Stimulated activated CD4-positive, alpha-beta T cell treated with anti-CD3 and anti-CD28 coated beads, Interleukin-12 subunit alpha, Interleukin-12 subunit beta, amount 100 ng/mL, for 48 hours (primary cell): ENCODE measurements at places on chromosomes 6 and 20.

DNA sequence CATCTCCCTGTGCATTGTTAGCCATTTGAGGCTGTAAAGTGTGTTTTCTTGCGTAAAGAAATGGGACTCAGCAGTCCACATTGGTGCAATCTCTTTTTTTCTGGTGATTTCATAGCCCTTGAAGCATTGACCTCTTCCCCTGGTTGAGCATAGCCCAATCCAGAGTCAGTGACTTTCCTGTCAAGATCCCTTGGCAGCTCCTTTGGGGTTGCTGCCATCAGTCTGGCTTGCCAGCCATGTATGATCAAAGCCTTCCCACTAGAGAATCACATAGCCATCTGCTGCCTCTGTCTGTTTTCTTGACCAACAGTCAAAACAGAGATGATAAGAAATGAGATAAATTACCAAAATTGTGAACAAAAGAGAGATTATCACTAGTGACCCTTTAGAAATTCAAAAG lies 19.6 kb downstream of the HLA-A start:
- no peak for DNase-seq

- no peak for DNase-seq
These were observed 18.1 kb downstream of the BPI start for GRCh38 chr20:38321959-38322598.

GRCh38 chr6:155450240-155450581 lies 5.4 kb downstream of the NOX3 start:
- no peak for DNase-seq

GRCh38 chr6:57173056-57173885 lies 1.1 kb downstream of the BAG2 start:
- no peak for DNase-seq

DNA sequence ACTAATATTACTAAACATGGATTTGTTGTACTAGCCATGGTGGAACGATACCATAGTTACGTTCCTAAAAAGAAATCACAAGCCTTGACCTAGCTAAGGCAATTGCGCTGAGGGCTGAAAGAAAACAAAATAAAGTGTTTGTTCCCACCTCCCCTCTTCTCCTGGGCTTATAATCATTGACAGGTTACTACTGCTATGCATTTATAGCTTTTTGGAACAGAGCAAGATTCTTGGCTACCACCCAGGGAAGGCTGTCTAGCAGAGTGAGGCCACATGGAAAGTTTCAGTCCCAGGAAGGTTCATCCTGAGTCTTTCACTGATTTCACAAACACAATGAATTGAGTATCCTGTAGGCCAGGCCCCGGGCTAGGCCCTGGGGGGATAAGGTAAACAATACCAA lies 84.6 kb downstream of the TMEM170B start:
- no peak for DNase-seq

GRCh38 chr6:3389390-3390167 lies 67.3 kb downstream of the SLC22A23 start:
- no peak for DNase-seq

DNA sequence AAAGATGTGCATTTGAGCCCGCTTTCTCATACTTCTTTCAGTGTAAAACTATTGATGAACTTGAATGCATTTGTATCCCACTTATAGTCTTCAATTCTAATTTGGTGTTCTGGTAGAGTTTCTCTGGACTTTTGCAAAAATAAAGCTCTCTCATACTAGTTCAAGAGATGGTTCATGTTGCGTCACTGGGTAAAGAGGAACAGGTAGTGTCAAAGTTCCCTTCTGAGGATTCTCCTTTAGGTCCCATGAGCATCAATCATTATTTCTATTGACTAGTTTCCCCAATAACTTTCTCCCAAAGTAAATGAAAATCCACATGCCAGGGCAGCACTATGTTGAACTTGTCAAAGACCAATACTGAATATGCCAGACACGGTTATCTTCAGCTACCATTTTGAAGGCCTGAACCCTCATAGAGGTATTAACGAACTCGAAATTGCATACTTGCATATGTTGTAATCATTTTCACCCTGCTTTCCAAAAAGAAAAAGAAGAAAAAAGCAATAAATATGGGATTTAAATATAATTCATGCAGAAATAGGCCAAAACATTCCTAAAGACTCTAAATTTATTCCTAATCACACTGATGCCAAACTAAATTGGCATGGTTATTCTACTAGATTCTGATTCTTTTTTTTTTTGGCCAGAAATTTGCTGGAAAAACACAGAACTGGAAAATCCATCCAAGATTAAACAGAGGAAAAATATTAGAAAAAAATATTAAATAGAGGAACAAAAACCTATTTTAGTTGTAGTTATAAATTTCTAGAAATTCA lies 84.5 kb downstream of the SGK1 start:
- DNase-seq: no peak

- DNase-seq: no peak
These were observed 50.3 kb downstream of the OLIG3 start for GRCh38 chr6:137443901-137444300.

DNA sequence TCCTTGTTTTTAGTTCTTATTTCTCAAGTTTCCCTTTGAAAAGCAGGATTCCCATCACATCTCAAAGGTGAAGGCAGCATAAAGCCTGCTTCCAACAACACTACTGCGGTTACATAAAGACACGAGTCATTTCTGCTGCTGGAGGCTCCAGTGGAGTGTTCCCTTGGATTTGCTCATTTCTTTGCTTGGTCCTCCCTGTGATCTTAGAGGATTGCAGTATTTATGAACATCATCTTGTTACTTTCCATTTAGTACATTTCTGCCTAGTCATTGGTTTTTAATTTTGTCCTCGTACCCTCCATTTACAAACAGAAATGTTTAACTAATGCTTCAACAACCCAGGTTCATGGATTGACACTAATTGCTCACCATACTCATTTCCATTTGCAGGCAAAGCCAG lies 298.8 kb downstream of the ZNF217 start:
- DNase-seq: no peak

DNA sequence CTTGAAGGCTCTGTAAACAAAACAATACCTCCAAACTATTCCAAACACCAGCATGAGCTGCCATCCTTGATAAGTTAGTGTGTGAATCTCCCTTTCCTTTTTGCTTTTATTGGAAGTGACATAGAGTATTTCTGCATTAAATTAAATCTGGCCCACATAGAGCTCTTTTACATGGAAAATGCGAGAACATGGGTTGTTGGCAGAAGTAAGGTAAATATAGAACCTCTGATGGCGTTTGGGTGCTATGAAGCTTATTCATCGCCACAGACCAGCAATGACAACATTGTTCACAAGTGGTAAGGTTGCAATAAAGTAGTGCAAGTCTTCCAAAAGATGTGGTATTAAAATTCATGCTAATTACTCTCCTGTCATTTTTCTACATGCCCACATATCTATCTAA lies 445.8 kb upstream of the JAG1 start:
- no peak for DNase-seq

DNA sequence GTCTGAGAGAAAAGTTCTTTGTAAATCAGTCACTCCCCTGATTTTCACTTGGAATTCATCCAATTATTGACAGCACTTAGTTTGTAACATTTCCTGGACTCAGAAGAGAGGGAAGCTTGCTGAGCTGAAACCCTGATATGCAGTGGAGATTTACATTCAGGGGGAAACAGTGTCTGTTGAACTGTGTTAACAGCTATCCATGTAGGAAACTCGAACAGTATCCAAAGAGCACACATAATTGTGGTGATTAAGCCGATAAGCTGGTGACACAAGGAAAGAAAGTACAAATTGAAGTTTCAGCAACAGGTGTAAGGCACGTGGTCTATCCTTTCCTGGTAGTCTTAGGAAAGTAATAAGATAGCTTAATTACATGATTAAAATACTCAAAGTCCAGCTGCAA lies 78.1 kb upstream of the FLRT3 start:
- no peak for DNase-seq

DNA sequence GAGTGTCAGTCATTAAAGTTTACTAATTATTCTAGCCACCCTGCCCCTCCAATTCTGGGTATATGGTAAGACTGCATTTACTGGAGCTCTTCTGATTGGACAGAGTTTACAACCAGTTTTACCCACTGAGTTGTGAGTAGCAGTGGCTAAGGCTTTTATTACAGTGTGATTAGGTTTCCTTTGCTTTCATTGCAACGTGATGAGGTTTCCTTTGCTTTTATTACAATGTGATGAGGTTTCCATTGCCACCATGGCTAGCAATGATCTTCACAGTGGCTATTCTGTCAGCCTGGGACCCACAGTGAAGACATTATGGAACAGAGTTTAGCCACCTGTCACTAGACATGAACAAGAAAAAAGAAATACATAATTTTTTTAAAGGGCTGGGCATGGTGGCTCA lies 710.2 kb upstream of the FLRT3 start:
- DNase-seq: no peak

DNA sequence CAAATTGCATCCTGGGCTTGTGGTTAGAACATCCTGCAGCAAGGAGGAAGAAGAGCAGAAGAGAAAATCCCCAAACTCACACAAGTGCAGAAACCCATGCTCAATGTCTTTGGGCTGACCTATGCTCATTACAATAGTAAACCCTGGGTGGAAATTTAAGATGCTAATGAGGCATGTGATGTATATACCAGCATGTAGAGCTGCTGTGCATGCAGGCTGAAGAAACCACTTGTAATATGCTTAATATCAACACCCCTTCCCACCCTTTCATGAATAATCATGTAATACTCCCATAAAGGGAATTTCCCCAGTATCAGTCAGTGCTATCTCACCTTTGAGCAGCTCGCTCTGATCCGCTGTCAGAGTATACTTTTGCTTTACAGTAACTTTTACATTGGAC lies 90.0 kb upstream of the GRIK2 start:
- no peak for DNase-seq
